ENCODE measurements at places on chromosomes 6 and 20.

GRCh38 chr6:148789948-148790347 is 43.1 kb downstream of the UST start:
- no peak for DNase-seq

GRCh38 chr20:368915-369314 is 11.6 kb upstream of the TRIB3 start:
- DNase-seq: no peak

GRCh38 chr6:151057061-151057460 is 182.7 kb upstream of the AKAP12 start:
- DNase-seq: no peak

GRCh38 chr6:139583420-139583819 is 209.0 kb upstream of the CITED2 start:
- DNase-seq: no peak

DNA sequence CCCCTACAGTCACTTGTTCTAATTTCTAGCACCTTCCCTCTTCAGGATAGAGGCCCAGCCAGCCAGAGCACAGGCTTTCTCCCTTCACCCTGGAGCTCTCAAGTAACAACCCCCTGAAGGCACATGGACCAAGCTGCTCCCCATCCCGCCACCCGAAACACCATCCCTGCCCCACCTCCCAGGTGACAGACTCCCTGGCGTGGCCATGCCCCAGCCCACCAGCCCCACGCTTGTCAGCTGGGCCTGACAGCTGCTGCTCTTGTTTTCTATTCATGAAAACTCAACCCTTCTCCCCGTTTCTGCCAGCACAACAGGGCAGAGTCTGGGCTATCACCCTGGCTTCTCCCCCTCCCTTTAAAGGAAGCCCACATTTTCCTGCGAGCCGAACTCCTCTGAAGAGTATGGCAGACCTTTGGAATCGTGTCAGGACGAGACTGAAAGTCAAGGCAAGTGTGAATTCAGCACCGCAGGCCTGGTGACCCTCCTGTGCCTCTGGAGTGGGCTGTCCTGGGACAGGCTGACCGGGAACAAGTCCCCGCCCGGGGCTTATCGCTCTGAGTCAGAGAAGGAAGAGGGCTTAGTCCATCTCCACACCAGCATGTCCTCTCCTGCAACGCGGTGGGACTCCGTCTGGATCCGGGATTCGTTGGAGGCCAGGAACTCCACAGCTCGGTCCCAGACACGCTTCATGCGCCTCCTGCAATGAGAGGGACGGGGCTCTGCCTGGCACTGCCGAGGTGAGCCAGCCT is 16.7 kb downstream of the LEMD2 start:
- DNase-seq: no peak
